ENCODE measurements at places on chromosomes 3 and 15.
A peak's percentile ranks its signal among the peaks of the same experiment; 100 is the strongest.

DNA sequence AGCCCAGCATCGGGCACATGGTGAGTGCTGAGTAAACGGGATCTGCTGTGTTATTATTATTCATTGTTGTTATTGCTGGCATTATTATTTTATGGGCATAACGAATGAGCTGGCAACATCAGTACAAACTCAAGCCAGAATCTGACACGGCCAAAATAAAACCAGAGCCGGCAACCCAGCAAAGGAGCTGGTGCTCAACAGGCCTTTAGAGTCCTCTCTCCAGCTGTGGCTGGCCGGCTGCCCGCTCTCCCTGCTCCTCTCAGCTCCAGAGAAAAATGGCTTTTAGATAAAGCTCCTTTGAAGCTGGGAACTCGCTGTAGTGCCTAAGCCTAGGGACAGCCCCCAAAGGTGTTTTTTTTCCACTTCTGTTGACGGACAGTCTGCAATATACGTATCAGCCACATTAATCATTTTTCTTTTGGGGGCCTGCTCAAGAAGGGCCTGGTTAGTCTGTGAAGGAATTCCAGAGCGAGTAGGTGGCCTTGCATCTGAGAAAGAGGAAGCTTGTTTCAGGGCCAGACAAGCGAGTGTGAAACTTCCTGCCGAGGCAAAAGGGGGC is 193.9 kb upstream of the UBE2E1 start:
- no peak for DNase-seq

- DNase-seq, result no peak
These were observed 140.7 kb downstream of the TCF12 start for GRCh38 chr15:57059026-57059660.

GRCh38 chr3:173618703-173619102 is 221.2 kb downstream of the NLGN1 start:
- no peak for DNase-seq

DNA sequence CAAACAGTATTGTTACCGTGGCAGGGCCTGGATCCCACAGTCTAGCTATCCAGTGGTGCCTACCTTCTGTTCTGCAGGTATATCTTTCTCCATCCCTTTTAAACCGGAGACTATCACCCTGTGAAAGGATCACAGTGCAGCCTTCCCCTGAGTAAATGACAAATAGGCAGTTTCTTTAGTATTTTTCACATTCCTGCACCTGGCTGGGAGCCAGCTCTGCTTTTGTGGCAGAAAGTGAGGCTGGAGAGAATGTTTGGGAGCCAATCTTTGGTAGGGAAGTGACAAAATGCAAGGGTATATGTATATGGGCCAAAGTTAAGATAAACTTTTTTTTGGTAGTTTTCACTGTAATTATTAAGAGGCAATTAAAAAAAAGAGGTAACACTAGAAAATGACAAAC is 54.8 kb downstream of the ARHGEF26 start:
- DNase-seq, result no peak

- DNase-seq, result no peak
These were observed 8.1 kb downstream of the CAV3 start for GRCh38 chr3:8741581-8742261.

DNA sequence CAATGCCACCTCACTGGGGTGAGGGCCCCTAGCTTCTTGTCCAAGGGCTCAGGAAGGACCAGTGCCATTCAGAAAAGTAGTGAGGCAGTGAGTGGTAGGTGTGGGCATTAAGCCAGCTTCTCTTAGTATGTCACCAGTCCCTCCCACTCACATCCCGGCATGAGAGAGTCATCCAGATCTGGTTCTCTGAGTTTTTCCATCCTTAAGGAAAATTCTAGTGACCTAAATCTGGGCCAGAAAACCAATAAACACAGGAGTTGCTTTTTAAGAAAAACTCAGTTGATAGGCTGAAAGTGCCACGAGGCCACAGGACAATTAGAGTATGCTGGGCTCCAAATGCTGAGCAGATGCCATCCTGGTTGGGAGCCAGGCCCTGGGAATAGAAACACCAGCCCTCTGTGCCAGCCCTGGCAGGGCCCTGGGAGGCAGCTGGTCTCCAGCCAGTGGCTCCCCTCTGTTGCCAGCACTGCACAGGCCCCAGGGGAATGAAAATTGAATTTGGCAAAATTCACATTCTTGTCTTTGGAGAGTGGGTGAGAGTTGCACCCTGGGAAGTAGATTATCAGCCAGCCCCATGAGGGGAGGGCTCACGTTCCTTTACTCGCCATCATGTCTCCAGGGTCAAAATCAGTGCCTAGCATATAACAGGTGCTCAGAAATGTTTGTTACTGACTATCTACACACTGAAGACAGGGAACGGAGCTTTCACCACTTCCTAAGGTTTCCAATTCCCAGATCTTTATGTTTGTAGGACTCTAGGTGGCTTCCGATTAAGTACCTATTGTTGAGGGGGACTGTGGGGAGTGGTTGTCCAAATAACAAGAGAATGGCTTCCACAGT is 52.8 kb downstream of the FAM43A start:
- DNase-seq, result no peak

- no peak for DNase-seq
These were observed 394.2 kb downstream of the EDEM1 start for GRCh38 chr3:5581743-5582142.

- DNase-seq, result peak; percentile 12
These were observed 104.7 kb downstream of the UNC13C start for GRCh38 chr15:54082836-54083492.

- DNase-seq, result peak; percentile 10
These were observed 1.4 kb downstream of the ETV5 start for GRCh38 chr3:186107215-186108105.

- DNase-seq, result no peak
These were observed 29.0 kb downstream of the SEC61A1 start for GRCh38 chr3:128081226-128081625.

GRCh38 chr15:42578984-42579537 is 3.7 kb downstream of the STARD9 start:
- no peak for DNase-seq

DNA sequence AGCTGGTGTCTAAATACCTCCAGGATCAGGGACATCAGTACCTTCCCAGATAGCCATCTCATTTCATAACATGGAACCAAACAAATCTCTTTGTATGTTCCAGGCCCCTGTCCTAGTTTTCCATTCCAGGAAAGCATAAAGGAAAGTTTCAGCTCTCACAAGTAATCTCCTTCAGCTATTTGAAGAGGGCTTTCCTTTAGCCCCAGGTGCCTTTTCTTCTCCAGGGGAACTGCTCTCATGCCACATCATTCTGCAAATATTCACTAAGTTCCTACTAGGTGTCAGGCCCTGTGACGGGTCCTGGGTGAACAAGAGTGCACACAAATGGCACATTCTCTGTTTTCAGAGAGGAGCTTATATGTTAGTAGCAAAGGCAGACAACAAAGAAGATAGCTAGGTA is 136.1 kb downstream of the ADAMTS9 start:
- no peak for DNase-seq

GRCh38 chr3:40120806-40121205 is 188.7 kb upstream of the EIF1B start:
- DNase-seq, result no peak

GRCh38 chr15:80489030-80489594 is 84.9 kb downstream of the ARNT2 start:
- DNase-seq, result no peak

- DNase-seq, result no peak
These were observed 6.7 kb downstream of the P2RY12 start for GRCh38 chr3:151377768-151378385.

DNA sequence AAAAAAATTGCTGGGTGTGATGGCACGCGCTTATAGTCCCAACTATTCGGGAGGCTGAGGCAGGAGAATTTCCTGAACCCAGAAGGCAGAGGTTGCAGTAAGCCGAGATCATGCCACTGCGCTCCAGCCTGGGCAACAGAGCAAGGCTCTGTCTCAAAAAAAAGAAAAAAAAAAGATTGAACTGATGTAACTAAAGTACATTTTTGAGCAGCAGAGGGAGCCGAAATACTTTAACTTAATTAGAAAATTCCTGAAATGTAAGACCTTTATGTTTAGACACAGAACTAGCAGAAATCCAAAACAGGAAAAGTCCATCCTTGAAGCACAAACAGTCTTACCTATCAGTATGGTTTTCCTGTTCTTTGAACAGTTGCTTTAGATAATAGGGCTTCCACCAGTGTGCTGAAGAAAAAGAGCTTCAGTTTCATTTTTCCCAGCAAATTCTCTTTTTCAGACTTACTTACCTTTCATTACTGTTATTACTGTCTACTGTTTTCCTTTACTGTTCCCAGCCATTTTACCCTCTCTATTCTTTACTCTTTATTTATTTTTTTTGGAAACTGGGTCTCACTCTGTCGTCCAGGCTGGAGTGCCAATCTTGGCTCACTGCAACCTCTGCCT is 33.4 kb upstream of the ZNF609 start:
- peak; percentile 33 for DNase-seq

GRCh38 chr3:118810499-118811035 is 224.1 kb downstream of the IGSF11 start:
- no peak for DNase-seq

DNA sequence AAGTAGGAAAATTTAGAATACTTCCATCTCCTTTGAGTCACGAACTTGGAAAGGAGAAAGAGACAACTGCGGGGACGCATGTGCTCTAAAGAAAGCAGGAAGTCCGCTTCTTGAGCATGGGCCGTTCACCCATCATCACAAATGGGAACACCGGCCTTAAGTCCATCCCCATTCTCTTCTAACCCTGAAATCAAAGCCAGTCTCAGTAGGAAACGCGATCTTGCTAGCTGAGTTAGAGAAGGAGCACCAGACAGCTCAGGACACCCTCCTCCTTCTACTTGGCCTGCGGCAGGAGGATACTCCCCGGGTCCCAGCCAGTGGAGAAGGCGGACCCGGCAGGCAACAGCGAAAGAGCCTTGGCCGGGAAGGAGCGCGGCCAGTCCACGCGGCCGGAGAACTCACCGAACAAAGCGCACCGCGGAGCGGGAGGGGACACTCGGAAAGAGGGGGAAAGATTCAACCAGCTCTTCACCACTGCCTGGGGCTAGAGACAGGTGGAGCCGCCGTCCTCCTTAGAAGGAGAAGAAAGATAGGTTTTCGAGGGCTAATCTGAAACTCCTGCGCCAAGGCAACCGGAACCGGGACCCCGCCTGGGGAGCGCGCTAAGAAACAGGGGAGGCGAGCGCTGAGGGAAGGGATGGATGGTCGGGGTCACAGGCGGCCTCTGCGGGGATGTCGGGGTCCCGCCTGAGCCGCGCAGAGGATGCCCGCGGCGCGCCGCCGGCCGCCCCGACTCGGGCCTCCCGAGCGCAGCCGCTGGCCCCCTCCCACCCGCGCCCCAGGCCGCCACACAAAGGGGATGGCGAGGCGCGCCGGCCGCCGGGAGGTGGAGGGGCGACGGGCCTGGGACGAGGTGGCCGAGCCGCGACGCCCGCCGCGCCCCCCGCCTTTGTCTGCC is 818 bp downstream of the SLC4A7 start:
- DNase-seq, result peak; percentile 43

DNA sequence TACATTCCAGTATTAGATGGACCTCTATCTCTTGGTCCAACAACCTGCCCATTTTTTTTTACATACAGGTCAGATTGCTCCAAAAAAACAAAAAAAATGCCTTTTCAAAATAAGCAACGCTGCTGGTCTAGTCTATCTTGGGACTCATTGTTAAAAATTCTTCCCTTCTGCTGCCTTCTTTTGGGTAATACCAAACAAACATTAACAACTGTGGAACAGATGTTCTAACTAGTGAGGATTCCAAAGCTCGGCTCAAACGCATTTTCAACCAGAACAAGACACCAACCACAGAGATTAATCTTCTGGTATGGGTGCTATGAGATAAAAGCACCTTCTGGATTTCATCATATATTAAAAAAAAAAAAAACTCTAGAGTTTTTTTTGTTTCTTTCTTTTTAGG is 24.7 kb downstream of the ARHGAP31 start:
- DNase-seq, result no peak

- no peak for DNase-seq
These were observed 91.1 kb downstream of the MINAR1 start for GRCh38 chr15:79523266-79523665.

DNA sequence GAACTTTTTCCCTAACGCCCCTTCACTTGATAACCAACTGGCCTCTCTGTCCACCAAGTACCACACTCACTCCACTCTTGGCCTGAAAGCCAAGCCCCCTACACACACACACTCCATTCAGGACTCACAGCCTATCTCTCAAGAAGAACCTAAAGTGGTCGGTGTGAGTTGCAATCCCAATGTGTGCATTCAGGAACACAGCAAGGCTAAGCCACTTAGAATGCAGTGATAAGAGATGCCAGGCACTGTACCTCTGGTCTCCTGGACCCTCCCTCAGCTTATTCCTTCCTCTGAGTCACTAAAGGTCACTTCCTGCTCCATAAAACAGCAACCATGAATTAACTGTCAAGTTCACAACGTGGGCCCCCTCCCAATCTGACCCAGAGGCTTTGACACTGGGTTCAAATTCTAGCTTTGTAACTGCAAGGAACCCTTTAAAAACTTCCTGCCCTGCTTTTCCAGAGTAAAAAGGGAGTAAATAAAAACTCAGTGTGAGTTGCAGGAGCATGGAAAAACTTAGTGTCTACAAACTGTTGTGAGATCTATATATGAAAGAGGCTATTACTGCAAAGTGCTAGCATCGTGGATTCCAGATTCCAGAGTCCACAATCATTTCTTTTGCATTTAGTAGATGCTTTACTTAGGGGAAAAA is 17.6 kb upstream of the KCNMB3 start:
- DNase-seq, result no peak

DNA sequence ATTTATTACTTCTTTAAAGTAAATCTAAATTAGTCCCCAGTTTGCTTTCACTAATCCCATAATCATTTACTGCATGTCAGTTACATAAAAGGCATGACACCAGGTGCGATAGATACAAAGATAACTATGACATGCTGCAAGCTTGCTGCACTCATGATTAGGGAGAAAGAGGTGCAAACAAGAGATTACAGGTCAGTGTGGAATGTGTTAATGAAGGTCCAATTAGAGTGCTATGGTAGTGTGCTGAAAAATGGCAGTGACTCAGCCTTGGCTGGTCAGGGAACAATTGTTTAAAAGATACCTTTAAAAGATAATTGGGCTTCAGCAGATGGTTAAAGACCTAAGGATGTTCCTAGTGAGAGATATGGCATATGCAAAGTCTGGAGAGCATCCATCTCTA is 352.6 kb upstream of the TGFBR2 start:
- no peak for DNase-seq

- DNase-seq, result no peak
These were observed 1.7 kb downstream of the STOML1 start for GRCh38 chr15:73990250-73991005.

GRCh38 chr3:9226326-9226725 is 23.1 kb downstream of the SRGAP3 start:
- DNase-seq, result no peak

DNA sequence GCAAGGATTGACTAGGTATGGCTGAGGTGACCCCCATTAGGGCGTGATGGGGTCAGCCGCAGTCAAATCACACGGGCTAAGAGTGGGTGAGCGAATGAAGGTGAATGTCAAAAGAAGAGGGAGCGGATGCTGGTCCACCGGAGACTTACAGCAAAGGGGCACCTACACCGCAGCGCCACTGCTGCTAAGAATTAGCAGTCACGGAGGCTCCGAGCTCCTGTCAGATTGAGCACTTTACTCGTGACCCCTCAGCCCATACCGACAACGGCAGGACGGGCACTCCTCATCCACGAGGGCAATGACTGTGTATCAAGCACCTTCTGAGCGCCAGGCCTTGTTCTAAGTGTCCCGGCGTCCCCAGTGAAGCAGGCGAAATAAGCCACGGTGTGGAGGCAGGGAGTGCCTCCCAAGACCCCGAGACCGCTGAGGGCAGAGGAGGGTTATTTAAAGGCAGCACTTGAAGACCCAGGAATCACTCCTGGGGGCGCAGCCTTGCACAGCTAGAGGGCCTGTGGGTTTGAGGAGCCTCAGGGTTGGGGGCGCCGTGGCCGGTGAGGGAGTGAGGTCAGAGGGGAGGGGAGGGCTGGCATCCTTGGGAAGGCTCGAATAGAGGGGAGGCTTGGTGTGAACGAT is 61.6 kb upstream of the GATA2 start:
- no peak for DNase-seq

GRCh38 chr3:114310695-114311094 is 16.9 kb downstream of the TIGIT start:
- no peak for DNase-seq

Data from CD4-positive, alpha-beta T cell treated with Interferon alpha-2 for 1 hour (primary cell).